ENCODE measurements at places on chromosomes 12 and 14.
A peak's percentile ranks its signal among the peaks of the same experiment; 100 is the strongest.

GRCh38 chr12:17215759-17216570 lies 610.0 kb upstream of the LMO3 start:
- DNase-seq, result peak; percentile 38

DNA sequence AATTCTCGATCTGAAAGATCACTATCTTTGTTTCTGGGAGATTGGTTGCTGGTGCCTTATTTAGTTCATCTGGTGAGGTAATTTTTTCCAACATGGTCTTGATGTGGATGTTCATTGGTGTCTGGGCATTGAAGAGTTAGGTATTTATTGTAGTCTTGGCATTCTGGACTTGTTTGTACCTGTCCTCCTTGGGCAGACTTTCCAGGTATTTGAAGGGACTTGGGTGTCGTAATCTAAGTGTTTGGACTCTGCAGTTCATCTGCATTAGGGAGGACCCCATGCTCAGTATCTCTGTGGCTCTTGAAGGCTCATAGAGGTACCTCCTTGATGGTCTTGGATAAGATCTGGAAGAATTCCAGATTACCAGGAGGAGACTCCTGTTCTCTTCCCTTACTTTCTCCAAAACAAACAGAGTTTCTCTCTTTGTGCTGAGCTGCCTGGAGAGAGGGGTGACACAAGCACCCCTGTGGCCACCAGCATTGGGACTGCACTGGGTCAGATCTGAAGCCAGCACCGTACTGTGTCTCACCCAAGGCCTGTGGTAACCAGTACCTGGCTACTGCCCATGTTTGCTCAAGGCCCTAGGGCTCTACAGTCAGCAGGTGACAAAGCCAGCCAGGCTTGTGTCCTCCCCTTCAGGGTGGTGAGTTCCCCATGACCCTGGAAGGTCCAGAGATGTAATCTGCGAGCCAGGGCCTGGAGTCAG lies 5.3 kb downstream of the A2ML1 start:
- DNase-seq, result no peak

DNA sequence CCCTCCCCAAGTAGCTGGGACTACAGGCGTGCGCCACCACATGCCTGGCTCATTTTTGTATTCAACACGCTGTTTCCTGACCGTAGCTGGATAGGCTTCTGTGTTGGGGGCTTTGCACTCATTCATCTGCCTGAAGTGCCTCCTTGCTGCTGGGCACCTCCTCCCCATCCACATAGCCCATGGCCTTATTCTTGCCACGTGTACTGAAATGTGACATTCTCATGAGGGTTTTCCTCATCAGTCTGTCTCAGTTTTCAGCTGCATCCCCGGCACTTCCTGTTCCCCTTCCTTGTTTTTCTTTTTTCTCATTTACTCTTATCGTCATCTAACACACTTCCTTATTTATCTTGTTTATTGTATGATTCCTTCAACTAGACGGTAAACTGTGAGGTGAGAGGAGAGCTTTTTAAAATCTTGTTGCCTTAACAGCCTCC lies 36.6 kb downstream of the RCOR1 start:
- DNase-seq, result no peak

DNA sequence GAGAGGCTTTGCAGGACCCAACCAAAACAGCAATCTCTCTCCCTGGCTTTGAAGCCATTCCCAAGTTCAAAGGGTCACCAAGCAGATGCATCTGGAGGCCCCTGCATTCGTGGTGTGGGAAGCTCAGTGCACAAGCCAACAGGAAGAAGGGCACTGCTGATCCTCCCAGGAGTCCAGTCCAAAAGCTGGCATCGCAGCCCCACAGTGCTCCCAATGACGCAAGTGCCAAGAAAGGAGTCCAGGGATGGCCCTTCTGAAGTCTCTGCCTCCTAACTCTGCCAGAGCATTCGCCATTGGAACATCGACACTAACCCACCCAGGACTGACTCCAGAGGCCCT lies 25.1 kb downstream of the PXN start:
- DNase-seq, result no peak

DNA sequence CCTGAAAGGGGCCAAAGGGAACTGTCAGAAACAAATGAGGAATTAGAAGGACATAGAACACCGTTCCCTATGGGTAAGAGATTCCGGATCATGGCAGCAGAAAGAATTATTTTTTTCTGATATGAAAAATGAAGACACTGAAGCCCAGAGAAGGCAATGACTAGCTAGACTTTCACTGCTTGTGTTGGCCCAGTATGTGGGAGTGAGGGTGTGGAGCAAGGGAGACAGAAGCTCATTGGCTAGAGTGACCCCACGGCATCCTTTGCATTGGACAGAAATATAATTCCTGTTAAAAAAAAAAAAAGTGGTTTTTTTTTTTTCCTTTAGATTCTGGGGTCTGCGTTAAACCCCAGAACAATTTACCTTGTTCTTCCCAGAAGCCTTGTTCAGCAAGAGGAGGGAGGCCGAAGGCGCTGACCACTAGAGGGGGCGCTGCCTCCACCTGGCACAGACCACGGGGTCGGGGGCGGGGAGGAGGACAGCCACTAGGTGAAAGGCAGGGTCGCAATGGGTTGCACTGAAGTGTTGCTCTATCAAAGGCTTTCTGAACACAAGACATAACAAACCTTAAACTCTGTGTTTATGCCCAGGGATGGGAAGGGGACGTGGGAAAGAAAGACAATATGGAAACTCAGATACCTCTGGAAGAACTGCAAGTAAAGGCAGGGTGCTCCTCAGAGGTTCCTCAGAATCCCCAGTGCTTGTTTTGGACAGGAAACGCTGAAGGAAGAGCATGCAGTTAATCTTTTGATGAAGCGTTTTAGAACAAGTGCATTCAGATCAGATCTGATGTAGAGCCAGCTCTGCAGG lies 156.8 kb downstream of the KCNA5 start:
- peak; percentile 12 for DNase-seq

DNA sequence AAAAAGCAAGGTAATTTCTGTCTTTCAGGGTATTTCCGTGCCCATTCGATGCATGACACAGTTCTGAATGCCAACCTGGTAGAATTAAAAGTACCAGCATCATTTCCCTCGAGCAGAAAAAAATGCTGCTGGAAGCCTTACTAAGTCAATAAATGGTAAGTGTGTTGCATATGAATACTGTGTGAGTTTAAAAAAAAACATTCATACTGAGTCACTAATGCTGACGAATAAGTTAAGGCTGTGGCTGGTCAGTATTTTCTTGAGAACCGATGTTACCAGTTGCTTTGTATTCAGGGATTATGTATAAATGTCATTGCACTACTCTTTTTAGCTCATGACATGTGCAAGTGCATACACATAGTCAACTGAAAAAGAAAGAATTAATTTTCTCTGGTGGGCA lies 710.2 kb downstream of the TRHDE start:
- peak; percentile 74 for DNase-seq

DNA sequence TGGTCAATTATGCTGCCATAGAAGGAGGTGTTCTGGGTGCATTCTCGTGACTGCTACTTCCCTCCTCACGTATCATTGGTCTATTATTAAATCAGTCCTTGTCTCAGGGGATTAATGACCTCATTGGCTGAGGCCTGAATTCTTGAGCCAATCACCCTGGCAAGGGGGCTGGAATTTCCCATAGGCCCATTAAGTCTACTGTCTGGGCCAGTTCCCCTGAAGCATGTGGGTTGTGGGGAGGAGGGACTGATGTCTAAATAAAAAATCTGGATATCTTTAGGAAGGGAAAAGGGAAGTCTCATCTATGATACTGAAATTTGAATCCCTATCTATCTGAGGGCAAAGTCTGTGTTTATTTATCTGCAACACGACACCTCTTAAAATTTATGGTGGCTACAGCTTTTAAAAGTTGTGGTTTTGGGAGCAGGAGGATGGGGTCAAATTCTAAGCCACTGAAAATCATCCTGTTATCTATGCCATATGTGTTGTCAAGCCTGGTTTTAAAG lies 71.9 kb downstream of the DYRK2 start:
- DNase-seq, result peak; percentile 78

GRCh38 chr12:51950682-51951198 lies 759 bp upstream of the ACVR1B start:
- no peak for DNase-seq

GRCh38 chr14:94971750-94972149 lies 185.6 kb downstream of the DICER1 start:
- DNase-seq, result no peak

DNA sequence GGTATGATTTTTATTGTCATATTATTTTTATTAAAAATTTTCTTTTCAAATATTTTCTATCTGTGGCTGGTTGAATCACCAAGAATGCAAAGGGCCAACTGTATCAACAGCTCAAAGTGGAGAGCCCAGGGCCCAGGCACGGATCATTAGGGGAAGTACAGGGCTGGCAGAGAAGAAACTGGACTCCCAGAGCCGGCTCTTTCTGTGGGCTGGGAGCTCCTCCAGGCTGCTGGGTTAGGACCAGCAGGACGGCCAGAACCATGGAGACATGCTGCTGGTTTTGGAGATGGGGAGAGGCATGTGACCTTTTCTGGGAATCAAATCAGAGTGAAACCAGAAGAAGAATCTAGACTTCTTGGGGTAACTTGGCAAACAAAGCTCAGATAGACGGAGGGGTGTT lies 220.5 kb downstream of the CACNA1C start:
- no peak for DNase-seq

All from PC-3 (cell line).